NAMALWA (cell line): ENCODE measurements at places on chromosomes 4 and X.

GRCh38 chr4:103305355-103305754 is 107.2 kb upstream of the CENPE start:
- DNase-seq: no peak

DNA sequence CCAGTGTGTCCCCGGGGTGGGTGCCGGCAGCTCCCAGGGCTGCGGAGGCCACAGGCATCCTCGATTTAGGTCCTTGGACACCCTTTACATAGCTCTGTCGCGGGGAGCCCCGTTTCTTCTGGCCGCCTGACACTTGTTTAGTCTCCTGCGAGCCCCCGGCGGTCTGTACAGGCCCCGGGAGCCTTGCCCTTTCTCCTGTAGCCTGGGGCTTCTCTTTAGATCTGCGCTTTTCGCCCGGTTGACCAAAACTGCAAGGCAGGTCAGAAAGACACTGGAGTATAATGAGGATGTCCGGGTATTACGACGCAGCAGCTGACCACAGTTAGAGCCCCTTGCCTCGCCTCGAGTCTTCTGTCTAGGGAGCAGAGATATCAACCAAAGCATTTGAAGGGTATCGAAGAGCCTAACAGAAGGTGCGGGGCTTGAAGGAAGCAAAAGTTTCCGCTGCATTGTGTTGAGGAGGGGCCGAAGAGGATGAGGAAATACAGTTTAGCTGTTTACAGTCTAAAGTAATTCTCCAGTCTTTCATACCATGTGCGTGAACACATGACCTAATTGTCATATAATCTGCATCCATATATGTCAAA is 479 bp downstream of the BRCC3 start:
- DNase-seq: peak; percentile 39

- DNase-seq: peak; percentile 63
Measured at GRCh38 chr4:73258436-73258685, 237 bp downstream of the ANKRD17 start.

DNA sequence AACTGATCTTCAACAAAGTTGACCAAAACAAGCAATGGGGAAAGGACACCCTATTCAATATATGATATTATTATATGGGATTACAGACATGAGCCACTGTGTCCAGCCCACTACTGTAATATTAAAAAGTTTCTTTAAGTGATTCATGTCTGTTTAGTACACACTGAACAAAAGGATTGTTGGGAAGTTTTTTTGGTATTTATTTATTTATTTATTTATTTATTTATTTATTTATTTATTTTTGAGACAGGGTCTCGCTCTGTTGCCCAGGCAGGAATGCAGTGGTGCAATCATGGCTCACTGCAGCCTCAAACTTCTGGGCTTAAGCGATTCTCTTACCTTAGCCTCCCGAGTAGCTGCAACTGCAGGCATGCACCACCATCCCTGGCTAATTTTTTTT is 58.4 kb upstream of the PGAM4 start:
- no peak for DNase-seq

DNA sequence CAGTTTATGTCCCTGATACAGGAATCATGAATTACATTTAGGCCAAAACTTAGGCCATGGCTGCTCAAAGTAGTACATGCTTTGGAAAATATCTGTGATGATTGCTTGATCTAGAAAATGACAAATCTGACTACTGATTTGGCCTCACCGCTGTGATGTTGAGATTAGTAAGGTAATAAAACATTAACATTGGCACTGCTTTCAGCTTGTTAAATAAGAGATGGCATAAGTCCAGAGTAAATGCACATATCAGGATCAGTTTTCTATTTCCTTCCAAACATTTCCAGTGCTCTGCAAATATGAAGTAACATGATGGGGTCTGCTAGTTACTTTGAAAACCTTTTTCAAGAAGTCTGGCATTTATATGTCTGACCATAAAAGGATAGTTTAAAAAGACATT is 687.3 kb upstream of the ACTRT1 start:
- DNase-seq: no peak

GRCh38 chr4:10656988-10657387 is 27.6 kb downstream of the CLNK start:
- DNase-seq: no peak

DNA sequence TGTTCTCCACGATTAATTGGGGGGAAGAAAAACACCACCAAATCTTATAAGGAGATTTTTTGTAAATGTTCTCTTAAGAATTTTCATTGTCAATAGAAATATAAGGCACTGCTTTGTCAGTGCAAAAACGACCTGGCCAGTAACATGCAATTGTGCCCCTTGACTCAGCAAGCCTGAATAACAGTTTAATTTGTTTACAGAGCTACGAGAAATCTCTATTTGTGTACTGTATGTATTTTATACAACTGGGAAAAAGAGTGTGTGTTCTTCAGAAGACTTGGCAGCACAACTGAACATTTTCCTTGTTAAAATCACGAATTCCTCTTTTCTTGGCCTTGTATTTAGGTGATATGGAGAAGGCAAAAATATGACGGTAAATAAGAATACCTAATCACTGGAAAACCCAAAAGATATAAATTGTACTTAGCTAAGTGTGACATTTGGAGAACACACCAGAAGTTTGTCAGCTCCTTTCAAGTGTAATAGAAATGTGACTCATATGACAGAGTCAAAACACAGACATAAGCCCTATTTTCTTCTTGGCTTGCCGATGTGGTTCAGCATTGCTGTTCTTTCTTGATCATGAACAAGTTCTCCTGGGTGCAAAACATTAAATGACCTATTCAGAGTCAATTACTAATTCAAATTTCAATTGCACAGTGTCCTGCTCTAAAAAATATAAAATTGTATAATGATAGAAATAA is 945.0 kb upstream of the INTU start:
- DNase-seq: no peak

GRCh38 chr4:1019729-1020470 is 8.5 kb downstream of the FGFRL1 start:
- DNase-seq: peak; percentile 32

- no peak for DNase-seq
Measured at GRCh38 chr4:86967798-86968197, 33.0 kb downstream of the AFF1 start.

- peak; percentile 9 for DNase-seq
Measured at GRCh38 chrX:136608295-136608933, 39.5 kb upstream of the CD40LG start.

GRCh38 chr4:168586926-168587325 is 90.1 kb downstream of the PALLD start:
- DNase-seq: no peak

GRCh38 chr4:27057662-27058061 is 197.0 kb downstream of the STIM2 start:
- DNase-seq: no peak

DNA sequence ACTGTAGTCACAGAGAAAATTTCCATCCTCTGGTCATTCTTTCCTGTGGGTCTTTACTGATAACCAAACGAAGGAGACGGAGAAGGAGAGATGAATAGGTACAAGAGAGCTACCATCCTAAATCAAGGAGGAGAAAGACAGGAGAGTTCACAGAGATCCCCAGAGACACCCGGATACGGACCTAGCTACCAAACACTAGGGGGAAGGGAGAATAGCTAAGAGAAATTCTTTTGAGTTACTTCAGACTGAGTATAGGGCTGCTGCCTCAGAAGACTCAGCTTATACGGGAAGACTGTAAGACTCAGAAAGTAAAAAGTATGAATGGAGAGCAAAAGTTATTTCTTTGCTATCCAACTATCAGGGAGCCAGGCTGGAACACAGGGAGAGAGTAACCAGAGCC is 572.1 kb downstream of the C4orf33 start:
- DNase-seq: no peak

- DNase-seq: no peak
Measured at GRCh38 chr4:107255114-107255513, 219.0 kb upstream of the DKK2 start.

GRCh38 chr4:139312552-139313332 is 10.5 kb upstream of the NDUFC1 start:
- DNase-seq: peak; percentile 67

- no peak for DNase-seq
Measured at GRCh38 chrX:16185725-16186136, 18.4 kb downstream of the MAGEB17 start.

GRCh38 chr4:75004755-75005668 is 72.1 kb downstream of the PARM1 start:
- DNase-seq: no peak
